ENCODE measurements at places on chromosomes 12 and 14.

GRCh38 chr14:60989599-60989998 is 8.6 kb downstream of the SLC38A6 start:
- DNase-seq, result peak; percentile 94

DNA sequence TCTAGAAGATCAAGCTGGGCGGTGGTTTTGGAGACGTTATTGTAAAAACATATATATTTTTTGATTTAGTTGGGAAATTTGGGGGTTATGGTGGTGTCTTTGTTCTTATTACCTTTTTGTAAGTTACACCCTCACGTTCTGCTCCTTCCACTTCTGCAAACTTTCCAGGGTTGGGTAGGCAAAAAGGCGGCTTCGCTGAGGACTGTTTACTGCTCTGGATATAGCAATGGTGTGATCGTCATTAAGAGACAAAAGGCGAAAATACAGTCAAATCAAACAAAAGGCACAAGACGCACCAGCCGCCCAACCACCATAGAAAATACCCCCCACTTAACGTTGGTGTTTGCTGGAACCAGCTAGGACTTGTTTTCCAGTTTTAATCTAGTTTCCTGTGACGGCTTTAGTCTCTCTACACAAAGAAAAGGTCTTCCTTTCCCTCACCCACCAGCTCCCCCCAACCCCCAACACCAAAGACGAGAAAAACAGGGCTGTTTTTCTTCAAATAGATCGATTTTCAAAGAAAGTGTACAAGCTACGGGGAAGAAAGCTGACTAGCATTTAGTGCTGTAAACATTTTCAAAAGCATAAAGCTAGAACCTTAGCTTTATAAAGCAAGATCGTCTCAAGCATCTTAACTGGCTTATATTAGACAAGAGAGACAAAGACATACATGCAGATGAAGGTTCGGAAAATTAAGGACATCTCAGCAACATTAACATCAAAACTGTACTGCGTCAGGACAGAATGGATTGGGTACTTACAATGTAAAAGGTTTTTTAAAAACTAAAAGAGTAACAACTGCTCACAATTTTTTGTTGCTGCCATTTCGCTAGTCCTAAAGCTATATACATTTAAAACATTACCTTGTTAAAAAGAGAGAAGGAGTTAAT is 2.0 kb upstream of the SETD1B start:
- DNase-seq, result peak; percentile 70

DNA sequence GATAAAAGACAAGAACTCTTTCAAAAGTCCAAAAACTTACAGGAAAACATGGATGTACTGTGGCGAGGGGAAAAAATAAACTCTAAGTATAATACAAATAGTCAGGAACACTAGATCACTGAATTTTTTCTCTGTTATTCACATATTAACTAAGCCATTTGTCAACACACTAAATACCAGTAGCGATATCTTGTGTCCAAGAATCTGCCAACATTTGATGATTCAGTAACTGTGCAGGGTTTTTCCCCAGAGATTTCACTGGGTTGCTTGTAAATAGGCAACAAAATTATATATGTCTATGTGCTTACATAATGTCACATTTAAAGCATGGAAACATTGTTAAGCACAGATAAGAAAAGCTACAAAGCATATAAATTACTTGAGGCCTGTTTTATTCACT is 205.9 kb downstream of the KIF21A start:
- DNase-seq, result no peak

DNA sequence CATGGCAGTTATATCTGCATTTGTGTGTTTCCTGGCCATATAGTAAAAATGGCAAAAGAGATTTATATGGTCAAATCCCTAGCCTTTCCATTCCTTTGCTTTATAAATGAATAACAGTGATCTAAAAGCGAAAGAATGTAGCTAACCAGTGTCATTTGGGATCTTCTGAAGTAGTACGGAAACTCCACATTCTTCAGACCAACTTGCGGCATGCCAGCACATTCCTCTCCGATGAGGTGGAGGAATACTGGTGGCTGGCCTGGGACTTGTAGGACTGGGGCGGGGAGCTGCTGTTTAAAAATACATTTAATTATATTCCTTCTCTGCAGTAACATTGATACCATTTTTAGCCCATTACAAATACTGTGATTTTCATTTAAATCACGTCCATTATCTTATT is 85.3 kb downstream of the SAMD4A start:
- no peak for DNase-seq

DNA sequence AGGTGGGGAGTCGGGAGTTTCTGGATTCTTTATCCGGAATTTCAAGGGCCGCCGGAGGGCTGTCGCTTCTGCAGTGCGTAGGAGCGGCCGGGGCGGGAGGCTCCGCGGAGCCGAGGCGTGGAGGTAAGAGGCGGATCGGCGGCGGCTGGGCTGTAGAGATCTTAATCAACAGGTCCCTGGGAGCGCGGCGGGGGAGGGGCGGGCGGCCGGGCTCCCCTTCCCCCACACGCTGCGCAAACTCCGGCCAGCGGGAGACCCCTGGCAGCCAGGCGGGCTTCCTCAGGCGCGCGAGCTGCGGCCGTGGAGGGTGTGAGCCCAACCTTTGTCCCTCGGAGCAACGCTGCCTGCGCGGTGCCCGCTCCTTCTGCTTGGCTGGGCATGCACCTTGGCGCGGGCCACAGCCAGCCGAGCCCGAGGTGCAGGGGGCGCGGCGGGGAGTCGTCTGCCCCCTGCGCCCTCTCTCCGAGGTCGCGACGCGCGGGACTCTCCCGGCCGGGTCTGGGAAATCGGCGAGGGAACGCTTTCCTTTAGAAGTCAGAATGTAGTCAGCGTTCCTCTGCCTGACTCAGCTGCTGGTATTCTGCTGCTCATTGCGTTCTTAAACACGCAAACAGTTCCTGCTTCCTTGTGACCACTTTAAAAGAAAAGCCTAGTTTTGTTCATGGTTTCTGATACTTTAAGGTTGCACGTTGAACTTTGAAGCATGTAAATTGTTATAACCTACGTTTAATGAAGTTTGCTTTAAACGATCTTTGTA is at the start of gene PALS1:
Gene PALS1, plus strand, starts transcription at position 25 of the 757 bp plus-strand sequence. CDS start 37,736 bp downstream, outside the sequence.
- DNase-seq, result peak; percentile 66

DNA sequence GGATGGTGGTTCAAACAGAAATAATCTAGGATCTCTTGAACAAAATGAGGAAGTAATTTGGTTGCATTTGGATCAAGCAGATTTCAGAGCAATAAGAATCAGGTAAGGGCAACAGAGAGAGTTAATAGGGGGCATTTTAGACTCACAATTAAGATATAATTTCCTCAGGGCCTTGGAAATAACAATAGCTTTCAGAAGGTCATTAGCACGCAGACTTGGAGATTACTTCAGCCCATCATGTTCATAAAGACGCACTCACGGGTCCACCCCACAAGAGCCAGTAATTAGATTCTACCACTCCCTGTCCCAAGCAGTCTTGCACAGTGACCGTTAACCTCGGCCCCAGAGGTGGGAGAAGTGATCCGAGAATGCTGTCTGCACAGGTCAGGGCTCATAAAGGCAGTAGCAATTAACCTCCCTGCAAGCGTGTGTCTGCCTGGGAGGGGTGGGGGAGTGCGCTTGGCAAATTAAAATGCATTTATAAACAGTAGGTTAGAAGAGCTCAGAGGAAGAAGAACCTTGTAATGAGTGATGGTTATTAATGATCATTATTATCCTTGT is 125.7 kb upstream of the CCDC196 start:
- DNase-seq, result no peak
